CD4-positive, alpha-beta memory T cell (primary cell): ENCODE measurements at places on chromosomes 2 and 18.
A peak's percentile ranks its signal among the peaks of the same experiment; 100 is the strongest.

GRCh38 chr18:11885278-11885947 is 22.7 kb downstream of the MPPE1 start:
- no peak for DNase-seq

DNA sequence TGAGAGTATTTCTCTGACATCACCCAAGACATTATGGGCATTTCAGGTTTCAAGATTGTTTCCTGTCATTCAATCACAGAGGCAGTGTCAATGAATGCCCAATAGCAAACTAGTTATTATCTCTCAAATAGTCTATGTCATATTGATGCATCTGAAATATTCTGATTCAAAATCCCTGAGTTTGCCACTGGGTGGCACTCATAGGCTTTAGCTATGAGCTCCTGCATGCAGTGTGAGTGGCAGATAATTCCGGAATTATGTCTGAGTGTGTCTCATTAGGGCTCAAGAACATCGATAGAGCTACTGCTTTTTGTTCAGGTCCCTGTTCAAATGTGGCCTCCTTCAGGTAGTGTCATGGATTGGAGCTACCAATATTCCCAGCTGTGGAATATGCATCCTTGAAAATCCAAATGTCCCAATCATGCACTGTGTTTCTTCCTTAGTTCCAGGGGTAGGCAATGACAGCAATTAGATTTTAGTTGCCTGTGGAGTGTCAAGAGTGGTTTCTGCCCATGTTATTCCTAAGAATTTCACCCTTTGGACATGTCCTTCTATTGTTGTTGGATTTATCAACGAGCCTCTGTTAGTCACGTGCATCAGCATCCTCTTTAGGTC is 7.8 kb upstream of the OR6B3 start:
- DNase-seq, result peak; percentile 45

DNA sequence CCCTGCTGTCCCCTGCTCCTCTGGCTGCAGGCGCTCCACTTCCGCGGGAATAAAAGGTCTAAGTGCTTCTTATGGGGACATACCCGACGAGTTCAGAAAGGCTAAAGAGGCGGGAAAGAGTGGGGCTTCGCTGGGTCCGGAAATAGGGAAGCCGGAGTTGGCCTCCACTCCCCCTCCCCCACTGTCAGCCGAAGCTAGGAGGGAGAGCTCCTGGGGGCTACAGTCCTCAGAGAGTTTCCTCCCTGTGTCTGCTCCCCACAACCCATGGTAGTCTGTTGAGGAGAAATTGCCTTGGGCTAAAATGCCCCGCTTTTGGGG is 7.2 kb downstream of the GAD1 start:
- no peak for DNase-seq

GRCh38 chr2:224517963-224518362 is 67.2 kb downstream of the CUL3 start:
- DNase-seq, result no peak

DNA sequence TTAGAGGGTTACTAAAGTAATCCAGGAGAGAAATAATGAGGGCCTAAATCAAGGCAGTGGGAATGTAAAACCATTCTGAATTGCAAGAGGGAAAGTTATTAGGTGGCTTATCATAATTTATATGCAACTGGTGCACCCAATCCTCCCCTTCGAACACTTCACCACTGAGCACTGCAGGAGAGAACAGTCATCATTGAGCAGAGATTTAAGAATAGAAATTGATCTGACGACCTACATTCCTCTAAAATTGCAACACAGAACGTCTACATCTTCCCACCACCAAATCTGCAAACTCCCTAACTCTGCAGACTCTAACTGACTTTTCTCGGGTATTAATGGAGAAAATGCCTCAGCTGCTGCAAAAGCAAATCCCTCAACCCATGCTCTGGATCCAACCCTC is 138.5 kb upstream of the CDH20 start:
- no peak for DNase-seq

GRCh38 chr2:189466656-189467055 is 25.4 kb downstream of the WDR75 start:
- peak; percentile 20 for DNase-seq

- no peak for DNase-seq
Observed at GRCh38 chr2:164688896-164689419, 67.7 kb upstream of the GRB14 start.

- no peak for DNase-seq
Observed at GRCh38 chr18:66749030-66749429, 145.1 kb upstream of the CDH19 start.

DNA sequence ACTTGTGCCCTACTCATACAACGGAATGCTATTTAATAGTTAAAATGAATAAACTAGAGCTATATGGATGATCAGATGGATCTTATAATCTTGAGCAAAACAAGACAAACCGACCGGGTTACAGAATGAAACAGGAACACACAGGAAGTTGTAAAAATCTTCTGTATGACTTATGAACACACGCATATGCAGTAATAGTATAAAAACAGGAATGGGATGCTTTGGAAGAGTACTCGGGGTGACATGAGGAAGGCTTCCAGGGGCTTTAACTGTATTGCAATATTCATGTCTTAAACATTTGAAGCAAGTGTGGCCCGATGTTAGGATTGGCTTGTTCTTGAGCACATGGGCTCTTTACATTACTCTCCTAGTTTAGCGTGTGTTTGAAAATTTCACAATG is 14.9 kb upstream of the E2F6 start:
- DNase-seq, result no peak

DNA sequence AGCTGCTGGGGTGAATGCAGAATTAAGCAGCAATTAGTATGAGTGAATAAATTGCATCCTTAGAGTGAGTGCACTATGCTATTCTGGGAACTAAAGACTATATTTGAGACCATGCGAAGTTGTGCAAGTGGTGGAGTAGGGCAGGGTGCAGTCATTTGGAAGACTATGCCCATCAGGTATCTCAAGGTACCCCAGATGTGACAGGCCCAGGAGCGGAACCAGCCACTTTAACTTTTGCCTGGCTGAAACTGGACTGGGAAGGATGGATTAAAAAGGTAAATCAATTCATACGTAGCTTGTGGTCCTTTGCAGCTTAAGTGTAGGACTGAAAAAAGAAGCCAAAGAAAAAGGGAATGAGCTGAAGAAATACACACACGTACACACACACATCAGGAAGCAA is 1.7 kb downstream of the KYNU start:
- no peak for DNase-seq

DNA sequence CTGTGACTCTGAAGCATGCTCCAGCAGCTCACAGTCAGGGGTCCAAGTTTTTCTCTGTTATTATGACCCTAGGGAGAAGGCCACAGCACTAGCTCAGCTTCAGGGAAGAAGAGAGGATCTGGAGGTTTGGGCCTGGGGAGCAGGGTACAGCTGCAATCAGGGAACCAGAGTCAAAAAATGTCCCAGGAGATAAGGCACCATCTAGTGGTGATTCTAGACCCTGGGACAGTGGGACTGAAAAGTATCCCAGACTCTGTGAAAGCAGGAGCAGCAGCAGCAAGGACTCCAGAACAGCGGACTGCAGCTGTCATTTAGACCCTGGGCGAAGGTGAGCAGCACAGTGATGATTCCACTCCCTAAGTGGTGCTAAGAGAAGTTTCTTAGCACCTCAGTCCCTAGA is 278.4 kb upstream of the DDX18 start:
- no peak for DNase-seq

- DNase-seq, result no peak
Observed at GRCh38 chr18:79566771-79567431, 112.7 kb upstream of the CTDP1 start.

DNA sequence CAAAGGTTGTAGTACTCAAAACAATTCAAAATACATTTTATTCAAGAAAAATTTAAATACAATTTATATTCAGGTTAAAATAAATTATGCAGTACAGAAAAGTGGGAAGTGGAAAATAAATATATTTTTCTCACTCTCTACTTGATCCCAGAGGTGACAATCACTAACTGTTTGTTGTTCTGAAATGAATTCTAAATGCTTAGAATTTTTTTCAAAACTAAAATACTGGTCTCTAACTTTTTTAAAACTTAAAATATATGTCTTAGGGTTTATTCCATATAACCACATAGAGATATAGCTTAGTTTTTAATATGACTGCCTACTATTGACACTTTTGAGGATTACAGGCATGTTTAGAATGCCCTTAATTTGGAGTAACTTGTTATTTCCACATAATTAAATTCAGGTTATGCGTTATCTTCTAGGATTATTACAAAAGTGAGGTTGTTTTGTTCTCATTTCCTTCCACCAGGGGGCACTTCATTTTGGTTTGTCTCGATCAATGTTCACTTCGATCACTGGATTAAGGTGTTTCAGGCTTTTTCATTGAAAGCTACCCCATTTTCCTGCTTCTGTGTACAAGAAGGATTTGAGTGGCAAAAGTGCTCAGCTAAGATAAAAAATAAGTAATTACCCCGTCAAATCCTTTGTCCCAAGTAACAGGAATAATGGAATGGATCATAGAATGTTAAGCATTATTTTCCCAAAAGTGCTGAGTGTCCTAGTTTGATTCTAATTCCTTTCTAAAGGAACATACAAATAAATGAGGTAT is 27.1 kb upstream of the TFPI start:
- no peak for DNase-seq

GRCh38 chr18:48693006-48693405 is 154.2 kb downstream of the CTIF start:
- DNase-seq, result no peak

GRCh38 chr2:147348931-147349555 is 495.8 kb upstream of the ACVR2A start:
- DNase-seq, result no peak

- no peak for DNase-seq
Observed at GRCh38 chr18:74455386-74455785, 1.7 kb downstream of the DIPK1C start.

GRCh38 chr2:157935378-157935906 is 59.3 kb upstream of the ACVR1 start:
- no peak for DNase-seq

DNA sequence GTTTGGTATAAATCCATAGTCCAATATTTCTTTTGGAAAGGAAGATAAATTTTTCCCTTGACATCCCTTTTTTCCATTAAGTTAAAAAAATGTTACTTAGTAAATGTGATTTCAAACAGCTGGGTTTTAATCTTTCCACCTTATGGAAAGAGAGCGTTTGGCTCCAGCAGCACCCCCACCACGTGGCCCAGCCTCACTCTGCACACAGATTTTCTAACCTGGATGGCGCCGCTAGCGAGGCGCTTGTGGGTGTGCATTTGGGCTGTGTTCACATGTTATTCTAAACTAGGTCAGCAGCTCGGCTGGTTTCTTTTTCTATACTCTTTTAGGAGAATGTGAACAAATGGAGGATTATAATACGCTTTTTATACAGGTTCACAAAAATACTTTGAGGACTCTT is 218.0 kb downstream of the LDLRAD4 start:
- DNase-seq, result peak; percentile 69

DNA sequence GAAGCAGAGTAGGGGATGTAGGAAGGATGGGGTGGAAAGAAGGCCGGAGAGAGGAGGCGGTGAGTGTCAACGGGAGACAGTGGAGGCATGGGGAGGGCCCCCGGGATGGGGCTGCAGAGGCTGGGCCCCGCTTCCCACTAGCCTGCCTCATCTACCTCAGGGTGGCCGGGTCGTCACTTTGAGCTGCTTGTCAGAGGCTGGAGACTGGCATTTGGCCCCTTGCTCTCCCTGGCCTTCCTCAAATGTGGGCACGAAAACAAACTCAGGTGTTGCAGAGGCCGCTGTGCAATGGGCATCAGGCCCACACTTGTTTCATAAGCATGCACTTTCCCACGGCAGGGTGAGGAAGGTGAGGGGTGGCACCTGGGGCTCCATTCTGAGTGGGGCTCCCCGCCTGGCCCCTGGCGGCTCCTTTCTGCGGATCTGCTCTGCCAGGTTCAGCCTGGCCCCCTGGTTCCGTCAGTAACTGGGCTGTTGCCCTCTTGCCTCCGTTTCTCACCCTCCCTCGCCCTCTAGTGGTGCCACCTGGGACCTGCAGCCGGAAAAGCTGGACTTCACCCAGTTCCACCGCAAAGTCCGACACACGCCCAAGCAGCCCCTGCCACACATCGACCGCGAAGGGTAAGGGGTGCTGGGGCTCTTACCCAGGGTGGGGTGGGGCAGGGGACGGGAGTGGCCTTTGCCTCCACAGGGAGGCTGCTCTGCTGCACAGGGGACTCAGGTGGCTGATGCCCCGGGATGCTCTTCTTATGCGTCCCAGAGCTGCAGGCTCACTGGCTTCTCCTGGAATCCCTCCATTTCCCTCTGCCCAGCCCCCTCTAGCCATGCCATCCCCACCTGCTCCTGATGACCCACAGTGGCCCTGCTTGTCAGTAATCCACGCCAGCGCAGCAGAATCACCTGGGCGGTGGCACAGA is 125.4 kb downstream of the CTIF start:
- DNase-seq, result peak; percentile 37

GRCh38 chr2:137251045-137251444 is 485.7 kb downstream of the THSD7B start:
- no peak for DNase-seq

- no peak for DNase-seq
Observed at GRCh38 chr2:120290737-120291136, 38.1 kb downstream of the RALB start.

DNA sequence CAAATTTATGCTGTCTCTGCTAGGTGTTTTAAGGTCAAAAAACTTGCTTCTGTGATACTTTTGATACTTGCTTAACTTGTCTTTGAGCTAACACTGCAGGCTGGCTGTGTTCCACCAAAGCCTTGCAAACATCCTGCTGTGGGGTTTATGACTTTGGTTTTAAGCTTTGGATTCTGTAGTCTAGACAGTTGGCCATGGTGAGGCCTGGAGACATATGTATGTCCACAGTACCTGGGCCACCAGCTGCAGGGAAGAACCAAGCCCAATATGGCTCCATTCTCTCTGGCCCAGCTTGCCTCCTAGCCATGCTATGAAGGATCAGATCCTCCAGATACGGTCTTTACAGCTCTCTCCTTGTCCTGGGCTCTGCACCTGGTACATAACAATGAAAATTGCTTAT is 113.9 kb downstream of the INO80D start:
- no peak for DNase-seq

GRCh38 chr18:711310-711656 is 1.1 kb downstream of the ENOSF1 start:
- DNase-seq, result no peak

DNA sequence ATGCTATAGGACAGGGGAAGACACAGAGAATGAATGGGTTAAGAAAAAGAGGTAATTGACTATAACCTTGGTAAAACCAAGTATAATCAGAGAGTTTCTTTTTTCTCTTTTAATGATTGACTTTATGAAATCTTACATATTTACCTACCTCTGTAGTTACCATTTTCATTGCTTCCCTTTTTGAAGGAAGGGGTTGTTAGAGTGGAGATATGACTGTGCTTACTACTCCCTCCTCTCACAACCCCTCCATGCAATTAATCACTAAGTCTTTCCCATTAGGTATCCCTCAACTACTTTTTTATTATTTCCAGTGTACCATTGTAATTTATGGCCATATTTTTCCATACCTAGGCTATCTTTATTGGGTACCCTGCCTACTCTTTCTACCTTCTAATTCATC is 71.4 kb downstream of the WDR7 start:
- DNase-seq, result no peak

GRCh38 chr2:238801791-238802190 is 46.1 kb upstream of the TWIST2 start:
- DNase-seq, result no peak
